Omental fat pad (tissue), 4 donors: ENCODE measurements at places on chromosomes 5 and 9.

DNA sequence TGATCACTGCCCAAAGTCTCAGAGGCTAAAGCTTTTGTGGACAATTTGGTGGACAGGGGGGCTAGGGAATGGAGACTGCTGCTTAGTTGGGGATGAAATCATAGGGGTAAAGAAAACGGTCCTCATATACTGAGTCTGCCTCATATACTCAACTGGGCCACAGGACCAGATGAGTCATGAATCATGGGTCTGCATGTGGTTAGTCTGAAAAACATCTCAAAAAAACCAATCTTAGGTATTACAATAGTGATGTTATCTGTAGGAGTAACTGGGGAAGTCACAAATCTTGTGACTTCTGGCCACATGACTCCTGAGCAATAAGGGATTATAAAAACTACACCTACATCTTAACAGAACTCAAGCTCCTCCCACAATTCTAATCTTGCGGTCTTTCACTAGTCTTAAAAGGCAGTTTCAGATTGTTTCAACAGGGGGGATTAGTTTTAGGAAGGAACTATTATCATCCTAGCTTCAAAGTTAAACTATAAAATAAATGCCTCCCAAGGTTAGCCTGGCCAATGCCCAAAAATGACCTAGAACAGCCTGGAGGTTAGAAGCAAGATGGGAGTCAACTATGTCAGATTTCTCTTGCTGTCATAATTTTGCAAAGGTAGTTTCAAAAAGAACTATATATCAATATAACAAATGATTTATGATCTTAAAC lies 17.5 kb downstream of the TMEM161B start:
- DNase-seq, result no peak

- DNase-seq, result no peak
Measured at GRCh38 chr9:72119853-72120252, 29.4 kb upstream of the GDA start.

DNA sequence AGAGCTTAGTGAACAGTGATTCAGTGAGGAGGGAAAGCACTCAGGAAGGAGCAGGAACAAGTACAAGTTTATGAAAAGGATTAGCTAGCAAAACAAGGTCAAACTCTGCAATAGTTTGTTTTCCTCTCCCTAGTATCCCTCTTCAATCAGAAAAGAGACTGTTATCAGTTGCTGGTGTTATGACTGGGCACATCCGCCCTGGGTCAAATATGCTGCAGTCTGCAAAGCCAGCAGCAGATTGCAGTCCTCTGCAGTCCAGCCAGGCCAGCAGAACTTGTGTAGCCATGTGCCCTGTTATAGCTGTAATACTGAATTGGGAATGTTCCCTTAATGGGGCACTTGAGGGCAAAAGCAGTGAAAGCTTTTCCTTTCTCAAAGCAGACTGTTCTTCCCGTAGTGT lies 12.0 kb downstream of the PCDHAC2 start:
- no peak for DNase-seq

DNA sequence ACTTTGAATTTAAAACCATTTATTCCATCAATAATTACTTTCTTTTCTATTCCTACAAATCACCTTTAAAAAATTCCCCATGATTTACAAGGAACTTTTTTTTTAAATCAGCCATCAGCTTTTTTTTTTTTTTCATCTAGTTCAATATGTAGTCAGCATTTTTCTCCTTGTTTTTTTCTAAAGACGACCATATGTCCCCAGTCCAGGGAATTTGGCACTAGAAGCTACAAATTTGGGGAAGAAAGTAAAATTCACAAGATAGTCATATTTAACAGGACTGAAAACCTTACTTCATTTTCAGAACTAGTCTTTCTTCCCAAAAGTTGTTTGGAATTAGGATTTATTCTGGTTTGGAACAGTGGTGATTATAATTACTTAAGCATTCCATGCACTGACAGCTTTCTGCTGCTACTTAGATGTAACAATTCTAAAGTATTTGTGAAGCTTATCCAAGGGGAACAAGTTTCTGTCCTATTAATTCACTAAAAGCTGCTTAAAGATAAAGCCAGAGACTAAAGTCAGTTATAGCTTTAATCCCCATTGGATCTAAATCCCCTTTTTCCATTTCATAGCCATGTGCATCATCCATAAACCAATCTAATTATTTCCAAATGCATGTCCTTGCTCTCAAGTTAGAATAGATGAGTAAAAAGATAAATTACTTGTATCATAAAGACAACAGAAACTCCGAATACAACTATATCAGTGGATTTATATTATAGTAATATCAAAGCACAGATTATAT lies 7.4 kb upstream of the SNCAIP start:
- no peak for DNase-seq

- DNase-seq, result no peak
Measured at GRCh38 chr9:12289711-12290110, 403.5 kb upstream of the TYRP1 start.

- DNase-seq, result no peak
Measured at GRCh38 chr5:31273631-31274378, 80.3 kb downstream of the CDH6 start.

- no peak for DNase-seq
Measured at GRCh38 chr5:42518595-42519221, 95.5 kb downstream of the GHR start.

- no peak for DNase-seq
Measured at GRCh38 chr5:149223081-149223848, 48.4 kb upstream of the AFAP1L1 start.

DNA sequence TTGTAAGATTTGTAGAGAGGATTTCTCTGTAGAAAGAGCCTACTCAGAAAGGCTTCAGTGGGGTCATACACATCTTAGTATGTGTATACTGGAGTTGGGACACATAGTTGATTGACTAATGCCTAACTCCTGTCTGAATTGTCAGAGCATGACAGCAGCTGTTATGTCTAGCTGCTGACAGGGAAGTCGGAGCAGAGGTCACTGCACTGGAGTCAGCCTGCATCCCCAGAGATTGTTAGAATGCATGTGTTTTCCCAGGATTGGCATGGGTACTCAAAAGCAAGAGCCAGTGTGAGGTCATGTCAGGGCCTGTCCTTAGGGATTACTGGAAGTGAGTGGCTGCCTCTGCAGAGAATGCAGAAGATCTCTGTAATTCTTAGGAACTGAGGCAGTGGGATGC lies 82.7 kb downstream of the ITGA1 start:
- DNase-seq, result no peak

- no peak for DNase-seq
Measured at GRCh38 chr5:118692811-118693342, 295.5 kb downstream of the DTWD2 start.

DNA sequence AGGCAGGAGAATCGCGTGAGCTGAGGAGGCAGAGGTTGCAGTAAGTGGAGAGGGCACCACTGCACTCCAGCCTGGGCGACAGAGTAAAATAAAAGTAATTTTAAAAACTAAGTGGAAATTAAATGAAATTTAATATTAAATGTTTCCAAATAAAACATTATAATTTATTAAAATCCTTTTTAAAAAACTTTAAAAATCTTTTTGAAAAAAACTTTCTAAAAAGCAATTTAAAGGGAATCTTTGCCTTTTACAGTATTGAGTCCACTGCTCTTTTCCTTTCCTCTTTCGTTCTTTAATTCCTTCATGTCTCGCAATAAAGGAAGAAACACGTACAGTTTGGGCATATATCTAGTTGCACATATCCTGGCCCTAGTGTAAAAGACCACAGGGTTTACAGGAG lies 77.8 kb upstream of the DMRT1 start:
- no peak for DNase-seq

DNA sequence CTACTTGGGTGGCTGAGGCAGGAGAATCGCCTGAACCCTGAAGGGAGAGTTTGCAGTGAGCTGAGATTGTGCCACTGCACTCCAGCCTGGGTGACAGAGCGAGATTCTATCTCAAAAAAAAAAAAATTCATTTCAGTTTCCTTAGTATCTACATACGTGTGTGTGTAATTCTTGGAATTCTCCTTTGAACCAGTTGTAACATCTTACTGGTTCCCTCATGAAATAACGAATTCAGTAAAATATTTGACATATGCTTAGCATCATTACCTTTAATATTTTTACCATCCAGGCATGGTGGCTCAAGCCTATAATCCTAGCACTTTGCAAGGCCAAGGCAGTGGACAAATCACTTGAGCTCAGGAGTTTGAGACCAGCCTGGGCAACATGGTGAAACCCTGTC lies 8.8 kb downstream of the PHYHD1 start:
- no peak for DNase-seq

DNA sequence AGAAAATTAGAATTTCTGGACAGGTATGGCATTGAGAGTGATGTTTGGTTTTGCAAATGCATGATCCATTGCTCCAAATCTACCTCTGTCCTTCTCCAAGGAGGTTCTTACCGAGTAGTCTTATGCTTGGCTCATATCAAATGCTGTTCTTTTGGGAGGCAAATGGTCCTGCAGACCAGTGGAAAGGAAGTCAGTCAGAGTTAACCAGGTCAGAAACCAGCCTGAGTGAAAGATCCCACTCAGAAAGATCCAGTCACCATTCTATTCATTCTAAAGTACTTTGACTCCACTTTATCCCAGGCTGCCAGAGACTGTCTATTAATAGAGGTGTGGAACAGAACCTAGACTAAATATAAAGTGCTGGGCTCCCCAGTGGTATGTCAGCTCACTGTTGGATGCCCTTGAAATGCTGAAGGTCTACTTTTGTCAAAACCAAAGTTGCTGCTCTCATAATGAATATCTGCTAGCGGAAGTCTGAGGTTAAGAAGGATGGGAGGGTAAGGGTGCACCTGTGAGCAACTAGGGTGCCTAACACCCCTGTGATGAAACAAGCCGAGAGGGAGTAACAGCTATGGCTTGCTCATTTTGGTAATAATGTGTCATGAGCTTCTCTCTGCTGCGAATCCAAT lies 302.2 kb downstream of the ZNF608 start:
- no peak for DNase-seq

- no peak for DNase-seq
Measured at GRCh38 chr5:2756211-2757152, 5.0 kb upstream of the IRX2 start.

- DNase-seq, result no peak
Measured at GRCh38 chr5:141413540-141414069, 818 bp downstream of the PCDHGA10 start.

DNA sequence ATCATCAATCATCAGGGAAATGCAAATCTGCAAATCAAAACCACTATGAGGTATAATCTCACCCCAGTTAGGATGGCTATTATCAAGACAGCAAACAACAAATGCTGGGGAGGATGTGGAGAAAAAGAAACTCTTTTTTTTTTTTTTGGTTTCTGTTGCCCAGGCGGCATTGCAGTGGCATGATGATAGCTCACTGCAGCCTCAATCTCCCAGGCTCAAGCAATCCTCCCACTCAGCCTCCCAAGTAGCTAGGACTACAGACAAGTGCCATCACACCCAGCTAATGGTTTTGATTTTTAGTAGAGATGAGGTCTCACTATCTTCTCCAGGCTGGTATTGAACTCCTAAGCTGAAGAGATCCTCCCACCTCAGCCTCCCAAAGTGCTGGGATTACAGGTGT lies 5.4 kb upstream of the CNTRL start:
- DNase-seq, result no peak

- no peak for DNase-seq
Measured at GRCh38 chr5:148963664-148964063, 99.2 kb downstream of the SH3TC2 start.

DNA sequence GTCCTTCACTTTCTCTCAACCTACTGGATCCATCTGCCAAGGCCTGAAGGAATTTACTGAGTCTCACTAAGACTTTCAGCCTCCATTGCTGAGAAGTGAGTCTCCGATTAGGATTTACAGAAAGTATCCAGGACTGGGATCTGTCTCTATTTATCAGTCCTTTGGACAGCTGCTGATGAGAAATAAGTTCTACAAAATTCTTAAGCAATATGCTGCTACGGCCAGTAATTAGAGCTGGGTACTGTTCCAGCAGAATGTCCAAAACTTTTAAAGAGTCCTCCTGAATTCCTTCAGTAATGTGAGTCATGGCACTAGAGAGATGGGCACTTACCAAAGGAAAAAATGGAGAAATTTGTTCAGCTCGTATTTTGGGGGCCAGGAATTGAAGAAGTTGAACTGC lies 5.9 kb downstream of the TEX10 start:
- DNase-seq, result no peak

DNA sequence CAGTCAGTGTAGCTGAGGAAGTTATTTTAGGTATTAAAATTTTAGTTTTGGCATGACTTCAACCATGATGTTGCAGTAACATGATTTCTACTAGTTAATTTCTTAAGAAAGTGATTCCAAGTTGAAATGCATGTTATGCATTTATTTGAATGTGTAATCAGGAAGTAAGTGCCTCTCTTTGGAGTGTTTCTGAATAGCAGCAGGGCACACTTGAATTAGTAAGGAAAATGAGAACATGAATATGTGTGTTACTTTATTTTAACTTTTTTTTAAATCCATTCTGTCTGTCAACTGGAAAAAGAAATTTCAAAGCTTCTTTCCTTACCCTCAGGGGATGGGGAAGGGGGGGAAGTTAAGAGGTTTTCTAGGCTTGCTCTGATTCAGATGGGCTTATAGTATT lies 40.4 kb downstream of the CTNNA1 start:
- no peak for DNase-seq

GRCh38 chr5:110506378-110506777 lies 220.1 kb downstream of the TMEM232 start:
- no peak for DNase-seq

- no peak for DNase-seq
Measured at GRCh38 chr5:40796487-40796889, 1.7 kb downstream of the PRKAA1 start.
